ENCODE measurements at places on chromosomes 4 and X. TPM values are rescaled to one million over a fixed set of nuclear protein-coding genes. Genes with fewer than 3 reads are reported as not detected.

GRCh38 chr4:181676546-181676945 is 566.7 kb upstream of the TENM3 start:
- H3K27me3 ChIP-seq: no peaks in the 10 kb centered on the region
- no peaks in the 10 kb centered on the region for H3K36me3 ChIP-seq
- H3K4me1 ChIP-seq: peaks cover 10% of the 10 kb centered on the region
- no peak overlapping the region for H3K4me3 ChIP-seq

DNA sequence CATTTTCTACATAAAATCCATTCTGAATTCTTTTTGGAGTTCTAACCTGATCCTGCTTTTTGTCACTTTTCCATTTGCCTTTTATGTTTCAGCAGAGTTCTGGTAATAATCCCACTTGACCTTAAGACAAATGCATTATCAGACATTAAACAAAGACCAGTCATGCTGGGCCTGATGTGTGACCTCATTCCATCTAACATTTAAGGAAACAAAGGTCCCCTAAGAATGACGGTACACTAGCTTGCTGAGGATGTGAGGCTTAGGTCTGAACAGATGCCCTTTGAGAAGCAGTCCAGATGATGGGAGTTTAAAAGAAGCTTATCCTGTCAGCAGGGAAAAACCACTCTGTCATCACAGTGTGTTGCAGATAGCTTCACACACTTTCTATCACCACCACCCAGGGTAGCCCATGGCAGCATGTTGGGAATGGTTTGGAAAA is 38.1 kb upstream of the PDE5A start:
- DNase-seq: no peak
- no peaks in the 10 kb centered on the region for H3K36me3 ChIP-seq
- H3K4me3 ChIP-seq: no peak overlapping the region
- no peak overlapping the region for H3K27ac ChIP-seq
- H3K4me1 ChIP-seq: no peaks in the 10 kb centered on the region

DNA sequence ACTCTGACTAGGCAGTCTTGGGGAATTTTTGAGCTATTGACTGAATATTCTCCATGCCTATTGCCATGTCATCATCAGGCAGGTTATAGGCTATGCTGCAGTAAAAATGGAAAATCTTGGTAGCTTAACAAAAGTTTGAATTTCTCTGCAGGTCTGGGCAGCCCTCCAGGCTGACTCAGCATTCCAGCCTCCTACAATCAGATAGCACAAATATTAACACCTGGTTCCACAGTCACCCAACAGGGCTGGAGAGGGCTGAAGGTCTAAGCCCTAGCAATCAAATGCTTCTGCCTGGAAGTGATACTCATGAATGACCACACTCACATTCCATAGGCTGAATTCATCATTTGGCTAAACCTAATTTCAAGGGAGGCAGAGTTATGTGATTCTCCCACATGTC is 9.6 kb upstream of the PPP3CA start:
- no peaks in the 10 kb centered on the region for H3K27me3 ChIP-seq
- peak overlapping the region; percentile 87 for H3K27ac ChIP-seq
- peak overlapping the region; percentile 24 for H3K4me3 ChIP-seq
- peaks cover 36% of the 10 kb centered on the region for H3K4me1 ChIP-seq

DNA sequence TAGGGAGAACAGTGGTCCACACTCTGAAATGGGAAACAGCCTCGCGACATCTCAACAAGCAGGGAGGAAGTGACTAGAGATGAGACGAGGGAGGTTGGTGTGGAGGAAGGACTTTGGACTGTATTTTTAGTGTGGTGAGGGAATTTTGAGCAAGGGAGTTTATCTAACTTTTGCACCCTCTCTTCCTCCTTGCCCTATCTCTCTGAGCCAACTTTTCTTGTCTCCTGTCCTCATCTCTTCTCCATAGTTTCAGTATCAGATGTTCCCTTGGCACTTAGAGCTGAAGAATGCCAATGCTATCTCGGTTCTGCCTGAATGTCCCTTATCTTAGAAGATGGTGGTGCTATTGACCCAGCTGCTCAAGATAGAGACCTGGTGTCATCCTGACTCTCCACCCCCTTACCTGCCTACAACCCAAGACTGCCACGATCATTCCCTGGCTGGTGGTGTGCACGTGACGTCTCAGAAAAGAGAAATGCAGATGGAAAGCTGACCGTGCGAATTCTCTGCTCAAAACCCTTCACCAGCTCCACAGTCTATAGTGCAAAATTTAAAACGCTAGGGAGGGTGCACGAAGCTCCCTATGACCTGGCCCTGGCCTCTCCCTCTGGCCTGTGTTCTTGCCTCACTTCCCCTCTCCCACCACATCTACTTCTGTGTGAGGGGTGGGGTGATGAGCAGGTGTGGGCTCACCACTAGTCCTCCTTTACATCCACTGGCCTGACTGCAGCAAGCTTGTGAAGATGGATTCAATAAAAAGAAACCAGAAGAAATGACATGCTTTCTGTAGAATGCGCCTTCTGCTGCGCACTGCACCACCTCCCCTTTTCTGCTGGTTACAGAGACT is 20.9 kb downstream of the MPP1 start:
- H3K27me3 ChIP-seq: peaks cover 78% of the 10 kb centered on the region
- H3K36me3 ChIP-seq: peaks cover 7% of the 10 kb centered on the region
- no peak for DNase-seq
- no peaks in the 10 kb centered on the region for H3K4me1 ChIP-seq

- peaks cover 9% of the 10 kb centered on the region for H3K36me3 ChIP-seq
- H3K27me3 ChIP-seq: no peaks in the 10 kb centered on the region
- H3K27ac ChIP-seq: no peak overlapping the region
- DNase-seq: peak; percentile 73
- H3K4me1 ChIP-seq: peaks cover 49% of the 10 kb centered on the region
- no peak overlapping the region for H3K4me3 ChIP-seq
Measured at GRCh38 chr4:55355555-55355954, 9.5 kb downstream of the SRD5A3 start.

- no peaks in the 10 kb centered on the region for H3K27me3 ChIP-seq
- peak overlapping the region; percentile 47 for H3K27ac ChIP-seq
- H3K36me3 ChIP-seq: no peaks in the 10 kb centered on the region
- H3K4me1 ChIP-seq: peaks cover 7% of the 10 kb centered on the region
- DNase-seq: peak; percentile 66
- H3K4me3 ChIP-seq: no peak overlapping the region
Measured at GRCh38 chr4:112099701-112100297, 45.5 kb upstream of the FAM241A start.

GRCh38 chrX:2408856-2409255 is 91.9 kb downstream of the DHRSX start:
- no peaks in the 10 kb centered on the region for H3K4me1 ChIP-seq
- peaks cover 26% of the 10 kb centered on the region for H3K36me3 ChIP-seq
- no peaks in the 10 kb centered on the region for H3K27me3 ChIP-seq
- DNase-seq: no peak
- H3K4me3 ChIP-seq: no peak overlapping the region

Gene ATP2B3
- total RNA-seq: not detected

- DNase-seq: no peak
- H3K27me3 ChIP-seq: no peaks in the 10 kb centered on the region
- no peak overlapping the region for H3K4me3 ChIP-seq
- H3K4me1 ChIP-seq: no peaks in the 10 kb centered on the region
- H3K36me3 ChIP-seq: no peaks in the 10 kb centered on the region
- H3K27ac ChIP-seq: no peak overlapping the region
Measured at GRCh38 chrX:78708816-78709215, 38.7 kb upstream of the LPAR4 start.

Gene IL1RAPL1
- total RNA-seq: not detected

Gene SSX2B
- total RNA-seq: not detected

Gene HPSE
- total RNA-seq: 6.0 TPM

GRCh38 chr4:24190761-24191695 is 301.2 kb upstream of the PPARGC1A start:
- no peaks in the 10 kb centered on the region for H3K27me3 ChIP-seq
- H3K27ac ChIP-seq: no peak overlapping the region
- H3K4me3 ChIP-seq: no peak overlapping the region

Gene PPEF2
- not detected for total RNA-seq

Gene RTL3
- not detected for total RNA-seq

Gene F11
- total RNA-seq: not detected

Gene PABPC5
- total RNA-seq: not detected

GRCh38 chrX:20382518-20383297 is 116.0 kb upstream of the RPS6KA3 start:
- no peak overlapping the region for H3K4me3 ChIP-seq
- peaks cover 18% of the 10 kb centered on the region for H3K4me1 ChIP-seq
- no peak overlapping the region for H3K27ac ChIP-seq
- H3K27me3 ChIP-seq: peaks cover 39% of the 10 kb centered on the region
- peak; percentile 50 for DNase-seq
- no peaks in the 10 kb centered on the region for H3K36me3 ChIP-seq

DNA sequence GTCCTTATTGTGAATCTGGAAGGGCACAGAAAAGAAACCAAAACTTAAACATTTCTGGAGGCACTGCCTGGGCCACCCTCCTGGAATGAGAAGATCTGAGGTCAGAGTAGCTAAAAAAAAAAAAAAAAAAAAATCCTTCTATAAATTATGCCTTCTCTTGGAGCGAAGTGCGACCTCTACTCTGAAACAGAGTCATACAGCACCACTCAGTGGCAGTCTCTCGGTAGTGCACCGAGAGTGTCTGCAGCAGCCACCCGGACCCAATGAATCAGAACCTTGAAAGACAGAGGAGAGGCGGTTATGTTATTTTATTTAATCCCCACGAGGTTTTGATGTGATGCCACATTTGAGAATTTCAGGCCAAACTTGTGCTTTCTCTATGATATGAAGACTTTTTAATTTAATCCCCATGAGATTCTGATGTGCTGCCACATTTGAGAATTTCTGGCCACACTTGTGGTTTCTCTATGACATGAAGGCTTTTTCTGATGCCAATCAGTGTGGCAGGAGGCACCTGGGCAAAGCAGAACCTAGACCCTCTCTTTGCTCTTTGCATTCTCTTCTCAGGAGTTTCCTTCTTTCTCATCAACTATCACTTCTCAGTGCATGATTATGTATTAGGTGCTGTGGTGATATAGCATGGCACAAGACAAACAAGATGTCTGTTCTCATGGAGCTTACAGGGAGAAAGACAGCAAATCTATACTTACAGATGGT is 5.6 kb upstream of the CT47C1 start:
- peaks cover 25% of the 10 kb centered on the region for H3K27me3 ChIP-seq
- no peak overlapping the region for H3K27ac ChIP-seq
- H3K4me1 ChIP-seq: no peaks in the 10 kb centered on the region
- peak; percentile 65 for DNase-seq

Gene EXOC1L
- not detected for total RNA-seq

Gene CSN1S1
- total RNA-seq: not detected

DNA sequence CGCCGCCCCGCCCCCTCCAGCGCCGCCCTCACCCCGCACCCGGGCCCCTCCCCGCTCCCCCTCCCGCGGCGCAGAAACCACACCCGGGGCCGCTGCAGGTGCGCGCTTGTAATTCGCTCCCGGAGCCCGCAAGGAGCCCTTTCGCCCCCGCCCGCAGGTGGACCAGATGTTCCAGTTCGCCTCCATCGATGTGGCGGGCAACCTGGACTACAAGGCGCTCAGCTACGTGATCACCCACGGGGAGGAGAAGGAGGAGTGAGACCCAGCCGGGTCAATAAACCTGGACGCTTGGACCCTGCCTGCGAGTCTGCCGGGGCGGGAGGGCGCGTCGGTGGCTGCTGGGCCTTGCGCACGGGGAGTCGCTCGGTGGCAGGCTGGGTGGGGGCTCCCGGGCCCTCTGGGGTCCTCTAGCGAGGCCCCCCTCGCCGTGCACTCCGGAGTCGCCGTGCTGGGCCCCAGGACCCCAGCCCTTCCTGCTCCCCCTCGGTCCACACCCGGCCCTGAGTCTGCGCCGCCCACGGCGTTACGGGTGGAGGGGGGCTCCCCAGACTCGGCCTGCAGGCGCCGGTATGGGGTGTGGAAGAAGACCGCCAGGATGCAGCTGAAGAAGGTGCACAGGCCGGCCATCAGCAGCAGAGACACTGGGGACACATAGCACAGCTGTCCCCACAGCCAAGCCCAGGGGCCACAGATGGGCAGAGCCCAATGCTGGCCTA is 7.1 kb downstream of the SLC49A3 start:
- H3K4me3 ChIP-seq: peak overlapping the region; percentile 44
- H3K36me3 ChIP-seq: peaks cover 12% of the 10 kb centered on the region

DNA sequence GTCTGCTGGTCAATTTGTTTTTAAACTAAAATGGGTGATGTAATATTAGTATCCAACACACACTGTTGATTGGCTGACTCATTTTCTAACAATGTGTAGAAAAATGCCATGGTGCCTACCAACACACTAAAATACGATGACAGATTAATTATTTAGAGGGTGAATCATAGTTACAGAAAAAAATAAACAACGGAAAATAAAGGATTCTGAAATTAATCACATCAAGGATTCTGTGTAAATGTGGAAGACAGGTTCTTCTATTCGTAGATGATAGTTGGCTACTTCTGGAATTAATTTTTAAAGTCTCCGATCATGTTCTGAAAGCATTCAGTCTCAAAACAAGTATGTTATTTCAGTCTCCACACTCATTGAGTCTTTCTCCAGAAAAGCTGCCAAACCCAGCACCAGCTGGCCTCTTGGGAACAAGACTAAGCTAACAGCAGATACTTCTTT is 8.2 kb upstream of the IQCM start:
- H3K27me3 ChIP-seq: no peaks in the 10 kb centered on the region
- peak overlapping the region; percentile 84 for H3K27ac ChIP-seq
- H3K4me1 ChIP-seq: peaks cover 5% of the 10 kb centered on the region
- DNase-seq: peak; percentile 66

Gene MCF2
- total RNA-seq: 1.5 TPM

Gene MAGIX
- total RNA-seq: 0.84 TPM

Gene PPP4R3C
- not detected for total RNA-seq

GRCh38 chr4:182698212-182698611 is 219.0 kb downstream of the DCTD start:
- no peaks in the 10 kb centered on the region for H3K27me3 ChIP-seq
- peaks cover 4% of the 10 kb centered on the region for H3K36me3 ChIP-seq
- H3K4me3 ChIP-seq: no peak overlapping the region
- H3K4me1 ChIP-seq: no peaks in the 10 kb centered on the region

DNA sequence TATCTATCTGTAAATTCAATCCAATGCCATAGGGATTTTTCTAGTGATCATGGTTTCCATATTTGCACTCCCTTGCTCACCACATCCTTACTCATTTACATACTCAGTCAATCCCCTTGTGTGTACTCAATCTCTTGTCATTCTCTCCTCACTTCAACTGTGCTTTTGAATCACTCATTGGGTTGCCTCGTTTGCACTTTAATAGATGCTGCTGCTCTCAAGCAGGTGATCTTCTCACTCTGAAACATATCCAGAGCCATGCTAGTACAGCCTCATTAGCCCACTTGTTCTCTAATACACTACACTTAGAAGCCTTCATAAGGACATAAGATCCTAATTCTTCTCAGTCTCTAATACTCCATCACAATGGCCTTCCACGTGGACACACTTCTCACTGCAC is 507.9 kb downstream of the TECRL start:
- no peaks in the 10 kb centered on the region for H3K4me1 ChIP-seq
- no peaks in the 10 kb centered on the region for H3K27me3 ChIP-seq
- DNase-seq: no peak
- H3K4me3 ChIP-seq: no peak overlapping the region
- H3K36me3 ChIP-seq: no peaks in the 10 kb centered on the region

Gene HELT
- total RNA-seq: not detected

- peak overlapping the region; percentile 87 for H3K4me3 ChIP-seq
- H3K27me3 ChIP-seq: no peaks in the 10 kb centered on the region
- peak overlapping the region; percentile 28 for H3K27ac ChIP-seq
- H3K4me1 ChIP-seq: peaks cover 52% of the 10 kb centered on the region
- no peak for DNase-seq
- peaks cover 7% of the 10 kb centered on the region for H3K36me3 ChIP-seq
Measured at GRCh38 chr4:55547466-55547770, 709 bp upstream of the CLOCK start.

- peaks cover 20% of the 10 kb centered on the region for H3K27me3 ChIP-seq
- no peak overlapping the region for H3K4me3 ChIP-seq
- DNase-seq: peak; percentile 55
- no peak overlapping the region for H3K27ac ChIP-seq
- H3K36me3 ChIP-seq: no peaks in the 10 kb centered on the region
- peaks cover 23% of the 10 kb centered on the region for H3K4me1 ChIP-seq
Measured at GRCh38 chrX:13894888-13895565, 78.1 kb upstream of the GPM6B start.
